ENCODE measurements at places on chromosomes 5 and 9.

- DNase-seq = no peak
Measured at GRCh38 chr5:14257995-14258403, 114.9 kb downstream of the TRIO start.

GRCh38 chr9:132474253-132474652, 64.2 kb downstream of the CFAP77 start:
- DNase-seq = no peak

DNA sequence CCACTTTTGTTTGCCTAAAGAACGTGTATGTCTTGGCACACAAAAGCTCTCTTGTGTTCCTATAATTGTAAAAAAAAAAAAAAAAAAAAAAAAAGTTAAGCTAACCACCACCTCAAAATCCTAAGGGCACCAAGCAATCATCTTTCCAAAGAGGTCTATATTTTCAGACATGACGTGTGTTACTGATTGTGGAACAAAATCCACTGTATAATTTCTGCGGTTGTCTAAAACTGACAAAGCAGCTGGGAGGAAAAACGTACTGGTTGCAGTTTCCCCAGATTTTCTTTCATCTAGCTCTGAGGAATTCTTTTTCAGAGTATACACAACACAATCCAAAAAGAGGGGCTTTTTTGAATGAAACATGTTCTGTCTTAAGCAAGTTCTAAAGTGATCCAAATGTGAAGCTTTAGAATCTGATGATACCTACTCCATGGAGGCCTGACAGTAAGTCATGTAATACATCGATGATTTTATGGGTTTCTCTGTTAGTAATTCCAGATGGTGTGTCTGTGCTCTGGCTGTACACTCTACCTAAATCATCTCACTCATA, 375.6 kb upstream of the NUDT12 start:
- DNase-seq = no peak

DNA sequence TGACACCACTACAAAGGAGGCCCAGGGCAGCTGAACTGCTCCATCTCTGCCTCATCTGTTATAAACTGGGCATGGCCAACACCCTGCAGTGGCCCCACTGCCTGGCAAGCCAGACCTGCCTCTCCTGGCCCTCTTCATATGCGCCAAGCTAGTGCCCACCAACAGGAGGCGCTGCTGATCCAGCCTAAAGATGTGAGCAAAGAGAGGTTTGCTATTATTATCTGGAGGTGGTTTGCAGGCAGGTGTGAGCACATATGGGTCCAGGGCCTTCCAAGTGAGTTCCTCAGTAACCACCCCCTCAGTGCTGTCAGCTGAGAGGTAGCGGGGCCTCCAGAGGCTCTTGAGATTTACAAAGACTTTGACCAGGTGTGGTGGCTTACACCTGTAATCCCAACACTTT, 232.2 kb downstream of the SYK start:
- no peak for DNase-seq

- DNase-seq = no peak
Measured at GRCh38 chr5:178267876-178268275, 35.3 kb upstream of the PHYKPL start.

DNA sequence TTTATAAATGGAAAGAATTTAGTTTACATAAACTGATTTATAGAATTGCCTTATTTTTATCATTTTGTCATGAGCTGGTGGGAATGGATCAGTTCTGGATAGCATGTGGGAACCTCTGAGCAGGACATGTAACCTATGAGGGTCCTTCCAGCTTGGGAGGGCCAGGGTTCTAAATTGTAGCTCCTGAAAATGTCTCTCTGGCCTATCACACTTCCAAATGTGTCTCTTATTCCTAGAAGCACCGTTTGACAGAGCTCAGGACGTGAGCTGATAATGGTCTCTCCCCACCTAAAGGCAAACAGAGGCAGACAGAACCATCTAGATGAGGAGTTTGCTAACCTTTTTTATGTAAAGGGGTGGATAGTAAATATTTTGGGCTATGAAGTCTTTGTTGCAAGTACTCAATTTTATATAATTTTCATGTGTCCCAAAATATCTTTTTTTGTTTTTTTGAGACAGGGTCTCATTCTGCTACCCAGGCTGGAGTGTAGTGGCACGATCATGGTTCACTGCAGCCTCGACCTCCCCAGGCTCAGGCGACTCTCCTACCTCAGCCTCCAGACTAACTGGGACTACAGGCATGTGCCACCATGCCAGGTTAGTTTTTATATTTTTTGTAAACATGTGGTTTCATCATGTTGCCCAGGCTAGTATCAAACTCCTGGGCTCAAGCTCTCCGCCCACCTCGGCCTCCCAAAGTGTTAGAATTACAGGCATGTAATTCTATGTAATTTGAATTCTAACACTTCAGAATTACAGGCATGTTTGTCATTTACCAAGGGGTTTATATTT, 4.0 kb downstream of the TRAF1 start:
- DNase-seq = no peak

DNA sequence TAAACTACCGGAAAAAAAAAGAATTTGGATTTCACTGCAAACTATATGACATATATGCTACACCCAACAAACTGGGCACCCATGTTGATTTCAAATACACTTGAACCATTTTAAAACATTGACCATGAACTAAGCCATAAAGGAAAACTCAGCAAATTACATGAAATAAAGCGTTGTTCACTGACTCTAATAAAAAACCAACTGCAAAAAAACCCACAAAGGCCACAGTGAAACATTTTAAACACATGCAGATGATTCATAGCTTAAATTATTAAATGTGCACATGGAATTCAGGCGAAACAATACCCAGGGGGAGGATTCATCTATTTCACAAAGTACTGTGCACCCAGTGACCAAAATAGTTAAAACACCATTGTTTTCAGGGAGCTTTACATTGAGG, 33.3 kb downstream of the MTRR start:
- no peak for DNase-seq

DNA sequence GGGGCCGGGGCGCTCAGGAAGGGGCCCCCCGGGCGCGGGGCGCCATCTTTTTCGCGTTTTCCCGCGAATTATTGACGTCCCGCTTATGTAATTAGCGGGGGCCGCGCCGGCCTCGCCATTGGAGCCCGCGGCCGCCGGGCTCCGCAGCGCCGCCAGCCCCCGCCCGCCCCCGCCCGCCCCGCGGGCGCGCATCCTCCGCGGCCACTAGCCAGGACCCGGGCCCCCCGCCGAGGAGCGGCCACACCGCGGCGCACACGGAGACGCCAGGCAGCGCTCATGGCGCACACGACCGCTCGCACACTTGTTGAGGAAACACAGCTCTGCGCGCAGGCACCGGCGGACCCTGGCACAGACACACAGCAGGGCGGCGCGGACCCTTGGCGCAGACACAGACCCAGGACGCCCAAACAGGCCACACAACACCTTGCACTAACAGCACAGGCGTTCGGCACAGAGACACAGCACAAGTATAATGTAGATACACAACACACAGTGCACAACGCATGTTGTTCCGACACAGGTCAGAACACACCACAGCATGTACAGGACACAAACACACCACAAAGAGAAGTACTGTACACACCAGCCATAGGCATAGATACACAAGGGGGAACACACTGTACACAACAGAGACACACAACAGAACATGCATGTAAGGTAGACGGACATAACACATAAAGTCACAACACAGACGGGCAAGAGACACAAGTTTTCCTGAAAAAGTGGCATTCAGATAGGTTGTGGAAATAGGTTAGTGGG, 467 bp upstream of the PHF19 start:
- peak; percentile 50 for DNase-seq
